ENCODE measurements at places on chromosomes 5 and 9.

DNA sequence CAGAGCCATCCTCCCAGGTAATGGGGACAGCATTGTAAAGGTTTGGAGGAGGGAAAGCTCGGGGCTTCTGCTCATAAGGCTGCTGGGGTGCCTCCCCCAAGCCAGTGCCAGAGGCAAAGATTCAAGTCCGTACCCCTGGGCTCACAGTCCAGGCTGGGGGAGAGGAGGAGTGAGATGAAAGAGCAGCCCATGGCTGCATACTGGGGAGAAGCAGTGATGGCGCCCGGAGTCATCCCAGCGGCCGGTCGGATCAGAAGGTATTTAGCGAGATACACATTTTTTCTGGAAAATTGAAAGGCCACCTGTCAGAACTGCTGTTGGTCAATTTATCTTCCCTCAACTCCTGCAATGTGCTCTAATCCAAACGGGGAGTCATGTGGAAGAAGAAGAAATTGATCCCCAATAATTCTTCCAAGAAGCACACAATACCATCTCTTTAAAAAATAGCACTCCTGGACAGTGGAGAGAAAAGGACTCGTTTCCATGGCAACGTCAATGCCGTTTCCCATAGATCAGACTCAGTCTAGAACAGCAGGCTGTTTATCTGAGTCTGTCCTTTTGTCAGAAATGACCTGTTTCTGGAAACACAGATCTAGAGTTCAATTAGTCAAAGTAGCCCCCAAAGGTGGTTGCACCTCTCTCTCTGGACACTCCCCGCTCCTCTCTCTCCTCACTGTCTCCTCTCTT is 65.9 kb downstream of the NSG2 start:
- no peak for DNase-seq

- no peak for DNase-seq
Observed at GRCh38 chr5:152364172-152364571, 40.9 kb downstream of the NMUR2 start.

DNA sequence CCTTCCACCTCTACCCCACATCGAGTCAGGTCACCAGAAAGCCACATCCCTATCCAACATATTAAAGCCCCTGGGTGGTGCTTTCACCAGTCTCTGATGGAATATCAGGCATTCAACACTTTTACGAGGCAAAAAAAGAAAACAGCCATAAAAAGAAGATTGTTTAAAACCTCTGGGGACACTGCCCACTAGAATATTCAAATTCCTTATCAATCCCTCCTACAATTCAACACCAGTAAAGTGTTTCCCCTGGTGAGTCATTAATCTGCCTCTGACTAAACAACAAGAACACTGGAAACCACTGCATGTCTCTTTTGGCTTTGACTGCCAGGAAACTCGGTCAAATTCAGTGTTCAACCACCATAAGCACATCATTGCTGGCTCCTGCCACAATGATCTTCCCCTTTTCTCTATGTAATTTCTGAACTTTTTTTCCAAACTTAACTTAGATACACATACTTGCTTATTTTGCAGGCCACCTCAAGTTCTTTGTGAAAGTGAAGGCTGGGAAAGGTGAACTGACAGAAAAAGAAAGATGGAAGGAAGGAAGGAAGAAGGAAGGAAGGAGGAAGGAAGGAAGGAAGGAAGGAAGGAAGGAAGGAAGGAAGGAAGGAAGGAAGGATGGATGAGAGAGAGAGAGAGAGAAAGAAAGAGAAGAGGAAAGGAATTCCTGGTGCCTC is 105.3 kb downstream of the PAX5 start:
- no peak for DNase-seq

DNA sequence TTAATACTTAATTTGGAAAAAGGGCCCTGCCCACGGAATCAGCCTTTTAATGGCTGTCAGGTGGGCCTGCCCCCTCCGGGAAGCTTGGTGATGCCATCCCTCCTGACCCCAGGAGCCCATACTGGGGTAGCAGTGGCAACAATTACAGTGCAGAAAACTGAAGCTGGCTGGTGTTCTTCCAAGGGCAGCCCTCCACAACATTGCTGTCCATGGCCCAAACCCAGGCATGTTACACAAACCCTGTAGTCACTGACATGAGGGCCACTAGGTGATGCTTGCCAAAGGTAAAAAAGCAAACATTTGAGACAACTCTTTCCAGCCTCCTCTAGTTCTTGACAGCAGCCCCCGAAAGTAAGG is 150.1 kb upstream of the LHFPL2 start:
- DNase-seq = no peak

DNA sequence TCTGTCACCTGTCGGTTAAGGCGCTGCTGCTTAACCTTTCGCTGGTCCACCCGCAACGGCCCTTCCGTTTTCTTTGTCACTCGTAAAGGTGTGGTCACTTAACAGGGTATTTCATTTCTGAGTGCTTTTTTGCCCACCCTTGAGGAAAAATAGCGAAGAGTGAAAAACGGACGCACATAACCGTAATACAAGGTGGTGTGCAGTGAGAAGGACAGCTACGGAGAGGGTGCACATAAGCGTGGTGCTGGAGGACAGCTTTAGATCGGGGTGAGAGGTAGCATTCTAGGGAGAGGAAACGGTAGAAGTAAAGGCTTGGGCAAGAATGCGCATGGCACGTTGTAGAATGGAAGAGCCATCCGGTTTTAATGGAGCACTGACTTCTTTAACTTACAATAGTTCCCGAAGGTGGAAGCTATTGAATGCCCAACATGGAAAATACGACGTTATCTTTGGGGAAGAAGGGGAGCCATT is 761 bp downstream of the CCT5 start:
- no peak for DNase-seq

- DNase-seq = no peak
Observed at GRCh38 chr5:145826895-145827674, 8.1 kb downstream of the PRELID2 start.

DNA sequence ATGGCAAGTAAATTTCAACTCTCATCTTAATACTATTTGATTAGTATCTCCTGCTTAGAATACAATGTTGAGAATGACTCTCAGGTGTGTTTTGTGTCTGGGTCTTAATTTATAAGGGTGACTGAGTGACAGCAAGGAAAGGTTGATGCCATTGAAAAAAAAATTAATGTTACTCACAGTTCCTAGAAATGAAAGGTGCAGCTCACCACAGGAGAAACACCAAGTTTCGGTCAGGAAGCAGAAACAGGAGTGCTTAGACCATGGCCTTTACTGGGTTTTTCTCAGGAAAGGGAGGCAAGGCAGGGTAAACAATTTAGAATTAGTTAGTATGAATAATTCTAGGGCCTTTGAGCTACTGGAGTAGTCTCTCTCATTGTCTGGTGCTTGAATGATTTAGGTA is 159.2 kb upstream of the C9orf72 start:
- DNase-seq = no peak

DNA sequence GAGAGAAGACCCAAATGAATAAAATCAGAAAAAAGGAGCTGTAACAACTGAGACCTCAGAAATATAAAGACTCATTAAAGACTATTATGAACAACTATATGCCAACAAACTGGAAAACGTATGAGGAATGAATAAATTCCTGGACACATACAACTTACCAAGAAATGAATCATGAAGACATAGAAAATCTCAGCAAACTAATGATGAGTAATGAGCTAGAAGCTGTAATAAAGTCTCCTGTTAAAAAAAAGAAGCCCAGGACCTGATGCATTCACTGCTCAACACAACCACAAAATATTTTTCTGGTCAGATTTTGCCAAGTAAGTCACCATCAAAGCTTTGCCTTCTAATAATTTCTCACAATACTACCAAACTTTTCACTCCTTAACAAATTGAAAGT is 666.7 kb downstream of the LRRC70 start:
- no peak for DNase-seq

DNA sequence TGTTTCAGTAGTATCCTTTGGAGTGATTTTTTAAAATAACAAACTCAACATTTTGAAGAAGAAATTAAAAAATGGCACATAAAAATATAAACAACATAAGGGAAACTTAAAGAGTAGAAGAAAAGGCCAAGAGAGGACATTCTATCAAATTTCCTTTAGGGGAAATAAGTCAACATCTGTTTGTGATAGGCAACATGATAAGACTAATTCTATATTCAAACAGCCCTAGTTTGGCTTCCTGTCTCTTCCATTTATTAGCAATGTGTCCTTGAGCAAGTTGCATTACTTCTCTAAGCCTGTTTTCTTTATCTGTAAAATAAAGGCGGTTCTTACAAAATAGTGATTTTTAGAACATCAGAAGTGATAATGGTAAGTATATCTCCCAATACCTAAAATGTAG is 24.7 kb downstream of the TYRP1 start:
- DNase-seq = no peak

DNA sequence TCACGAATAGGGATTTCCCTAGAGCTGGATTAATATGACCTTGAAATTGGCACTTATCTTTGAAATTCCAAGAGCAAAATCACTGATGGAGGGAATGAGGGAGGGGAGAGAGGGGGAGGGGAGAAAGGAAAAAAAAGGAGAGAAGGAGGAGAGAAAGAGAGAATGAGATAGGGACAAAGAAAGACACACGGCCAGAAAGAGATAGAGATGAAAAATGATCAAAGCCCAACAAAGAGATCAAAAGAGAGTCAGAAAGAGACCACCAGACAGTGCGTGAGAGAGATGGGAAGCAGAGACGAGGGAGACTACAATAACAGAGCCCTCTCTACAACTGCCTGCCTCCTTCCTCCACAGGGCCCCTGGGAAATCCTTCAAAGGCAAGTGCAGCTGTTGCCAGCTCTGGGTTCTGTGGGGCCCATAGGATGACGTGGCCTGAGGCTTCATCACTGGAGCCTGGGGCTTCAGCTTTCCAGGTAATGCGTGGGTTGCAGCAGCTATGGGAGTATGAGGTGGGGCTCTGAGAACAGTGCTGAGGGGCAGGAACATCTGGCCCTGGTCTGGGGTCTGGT is 58.3 kb upstream of the SHB start:
- no peak for DNase-seq

GRCh38 chr5:167872791-167873190 is 418.7 kb upstream of the WWC1 start:
- no peak for DNase-seq

DNA sequence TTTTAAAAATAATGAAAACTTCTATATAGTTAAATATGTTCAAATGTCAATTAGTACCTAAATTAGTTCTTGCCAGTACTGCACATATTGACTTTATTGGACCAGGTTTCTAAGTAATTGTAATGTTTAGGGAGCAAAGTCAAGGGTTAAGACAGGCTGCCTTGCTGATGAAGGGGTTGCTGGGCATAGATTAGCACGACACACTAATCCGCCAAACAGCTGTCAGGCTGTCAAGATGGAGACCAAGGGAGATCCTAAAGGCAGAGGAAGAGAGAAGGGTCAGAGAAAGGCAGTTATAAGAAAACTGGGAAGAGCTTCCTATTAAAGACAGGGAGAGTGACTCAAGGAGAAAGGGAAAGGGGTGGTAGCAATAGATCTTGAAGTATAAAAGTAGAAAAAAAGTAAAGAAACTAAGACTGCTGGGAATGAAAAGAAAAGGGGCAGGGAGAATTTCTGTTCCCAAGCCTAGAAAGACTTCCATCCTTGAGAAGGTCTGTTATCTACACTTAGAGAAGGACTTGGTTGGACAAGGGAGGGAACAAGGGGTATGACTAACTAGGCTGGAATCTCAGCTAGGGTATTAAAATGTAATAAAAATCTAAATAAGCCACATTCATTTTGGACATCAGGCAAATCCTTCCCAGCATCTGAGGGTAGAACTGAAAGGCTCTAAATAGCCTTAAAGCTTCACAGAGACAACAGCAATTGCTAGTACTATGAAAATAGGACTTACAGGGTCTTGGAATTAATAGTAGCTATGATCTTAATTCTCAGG is 188.7 kb downstream of the FBXL17 start:
- no peak for DNase-seq

GRCh38 chr5:71955723-71956122 is 151.6 kb upstream of the MAP1B start:
- DNase-seq = no peak

- no peak for DNase-seq
Observed at GRCh38 chr5:66440202-66440680, 156.0 kb upstream of the MAST4 start.

GRCh38 chr9:136045595-136046553 is 49.2 kb downstream of the NACC2 start:
- no peak for DNase-seq

GRCh38 chr5:125251703-125252102 is 505.3 kb upstream of the ZNF608 start:
- DNase-seq = no peak

DNA sequence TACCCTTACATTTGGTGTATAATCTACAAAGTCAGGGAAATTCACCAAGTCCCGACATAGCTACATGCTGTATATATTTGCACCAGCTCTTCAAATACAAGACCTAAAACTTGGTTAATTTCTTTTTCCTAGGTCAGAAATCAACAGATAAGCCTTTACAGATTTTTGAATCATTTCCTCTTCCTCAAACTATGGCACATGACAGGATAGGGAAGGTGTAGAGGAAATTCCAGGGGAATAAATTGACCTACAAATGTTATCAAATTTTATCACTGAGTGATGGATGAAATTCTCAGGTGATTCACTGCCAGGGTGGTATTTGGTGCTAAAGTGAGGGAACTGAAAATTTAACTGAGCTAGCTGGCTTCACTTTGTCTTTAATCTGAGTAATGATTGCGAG is 360.0 kb downstream of the BNC2 start:
- no peak for DNase-seq

DNA sequence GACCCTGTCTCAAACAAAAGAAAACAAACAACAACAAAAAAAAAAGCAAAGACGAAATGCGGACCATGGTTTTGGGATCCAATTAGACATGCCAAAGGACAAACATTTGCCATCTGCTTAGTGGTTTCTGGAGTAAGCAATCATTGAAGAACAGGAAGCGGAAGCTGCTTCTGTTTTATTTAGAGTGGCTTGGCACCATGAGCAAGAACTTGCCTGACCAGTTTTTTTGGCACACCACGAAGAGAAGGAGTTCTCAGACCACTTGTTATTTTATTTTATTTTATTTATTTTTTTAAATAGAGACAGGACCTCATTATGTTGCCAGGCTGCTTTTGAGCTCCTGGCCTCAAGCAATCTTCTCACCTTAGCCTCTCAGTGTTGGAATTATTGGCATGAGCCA is 17.0 kb downstream of the BTF3 start:
- DNase-seq = no peak

DNA sequence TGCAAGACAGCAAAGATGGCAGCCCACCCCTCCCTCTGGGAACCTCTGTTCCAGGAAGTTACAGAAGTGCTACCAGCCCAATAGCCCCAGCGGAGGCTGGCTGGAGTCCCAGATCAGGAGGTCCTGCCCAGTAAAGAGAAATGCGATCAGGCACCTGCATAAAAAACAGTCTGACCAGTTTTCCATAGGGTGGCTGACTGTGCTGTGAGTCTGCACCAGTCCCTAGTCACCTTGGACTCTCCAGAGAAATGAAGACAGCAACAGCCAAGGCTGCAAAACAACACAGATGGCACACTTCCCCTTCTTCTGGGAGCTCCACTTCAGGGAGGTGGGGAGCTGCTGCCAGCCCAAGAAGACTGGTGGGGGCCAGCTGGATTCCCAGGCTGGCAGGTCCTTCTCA is 265.5 kb upstream of the PCSK5 start:
- DNase-seq = no peak

- no peak for DNase-seq
Observed at GRCh38 chr9:124130277-124131075, 118.9 kb downstream of the LHX2 start.

GRCh38 chr9:88183798-88184495 is 45.7 kb upstream of the SPATA31C2 start:
- DNase-seq = no peak
